Mesenteric fat pad (tissue), 1 donor: ENCODE measurements at places on chromosomes 12 and 14. TPM values are rescaled to one million over a fixed set of nuclear protein-coding genes. Genes with fewer than 3 reads are reported as not detected.

The ZDHHC22 gene
- not detected for total RNA-seq

The AICDA gene
- total RNA-seq = not detected

The MAX gene
- 97.5 TPM for total RNA-seq

The CCDC91 gene
- total RNA-seq = 36.3 TPM

The KRT79 gene
- 2.4 TPM for total RNA-seq

The DDX47 gene
- 60.2 TPM for total RNA-seq

GRCh38 chr14:58796242-58797009, 158.7 kb downstream of the DACT1 start:
- DNase-seq = no peak

- no peak for DNase-seq
These were observed 131.8 kb downstream of the KITLG start for GRCh38 chr12:88448337-88448915.

- DNase-seq = no peak
These were observed 1.1 kb downstream of the INHBE start for GRCh38 chr12:57456145-57456700.
